ENCODE measurements at places on chromosomes 7 and 10. TPM values are rescaled to one million over a fixed set of nuclear protein-coding genes. Genes with fewer than 3 reads are reported as not detected.

Gene EPHB6
- total RNA-seq: 29.3 TPM

GRCh38 chr7:31791881-31792280, 104.9 kb downstream of the PPP1R17 start:
- no peak for DNase-seq

Gene KIF11
- total RNA-seq: 5.3 TPM

DNA sequence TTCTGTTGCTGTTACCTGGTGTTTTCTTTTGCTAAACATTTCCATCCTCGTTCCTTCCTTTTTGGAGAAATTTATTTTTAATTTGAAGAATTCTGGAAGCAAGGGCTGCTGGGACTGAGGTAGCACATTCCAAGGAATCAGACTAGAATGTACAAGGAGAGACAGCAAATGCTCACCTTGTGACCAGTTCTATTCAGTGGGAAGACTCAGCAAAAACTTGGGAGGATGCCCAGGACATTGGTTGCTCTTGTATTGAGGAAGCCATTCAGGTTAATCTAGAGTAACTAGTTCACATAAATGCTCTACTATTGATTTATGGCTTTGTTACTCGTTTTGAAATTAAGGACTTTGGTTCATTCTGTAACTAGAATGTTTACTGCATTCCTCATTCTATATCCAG, 11.3 kb downstream of the PLCE1 start:
- DNase-seq: no peak

Gene GHRHR
- total RNA-seq: not detected

All from frontal cortex (tissue), 4 donors.